ENCODE measurements at places on chromosomes 3 and 15.

DNA sequence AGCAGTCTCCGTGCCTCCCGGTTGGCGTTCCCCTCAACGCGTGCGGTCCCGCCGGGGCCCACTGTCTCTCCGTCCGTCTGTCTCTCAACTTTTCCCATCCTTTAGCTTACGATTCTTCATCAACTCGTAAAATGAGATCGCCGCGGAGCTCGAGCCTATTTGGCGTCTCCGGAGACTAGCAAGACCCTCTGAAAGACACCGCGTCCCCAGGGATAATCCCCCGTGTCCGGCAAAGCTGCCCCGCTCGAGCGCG is 3.4 kb downstream of the GATA2 start:
- DNase-seq: no peak

- no peak for DNase-seq
Measured at GRCh38 chr15:67501836-67502461, 19.0 kb upstream of the C15orf61 start.

DNA sequence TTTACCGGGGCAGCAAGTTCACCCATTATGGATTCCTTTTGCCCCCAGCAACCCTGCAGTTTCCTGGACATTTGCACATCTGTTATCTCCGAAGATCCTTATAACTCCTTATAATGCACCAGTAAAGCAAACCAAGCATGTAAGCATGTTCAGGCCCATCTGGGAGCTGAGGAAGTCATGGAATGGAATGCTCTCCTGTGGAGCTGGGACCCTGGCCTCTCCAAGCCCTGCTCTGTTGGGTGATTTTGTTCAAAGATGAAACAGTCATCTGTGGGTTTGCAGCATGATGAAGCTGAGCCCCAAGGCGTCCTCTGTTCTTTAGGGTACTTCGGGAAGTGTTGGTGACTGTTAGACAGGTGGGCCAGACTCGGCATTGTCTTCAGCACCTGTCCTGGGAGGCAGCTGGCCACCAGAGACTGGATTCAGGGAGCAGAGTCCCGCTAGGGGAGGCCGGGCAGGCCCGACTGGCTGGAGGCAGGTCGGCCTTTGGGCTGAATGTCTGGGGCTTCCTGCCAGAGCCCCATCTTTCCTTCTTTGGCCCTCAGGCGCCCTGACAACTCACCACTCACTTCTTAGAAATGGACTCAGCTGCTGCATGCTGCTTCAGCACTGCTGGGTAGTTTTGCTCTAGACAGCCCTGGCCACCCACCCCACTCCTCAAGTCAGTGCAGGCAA is 3.9 kb downstream of the DNAH1 start:
- no peak for DNase-seq

DNA sequence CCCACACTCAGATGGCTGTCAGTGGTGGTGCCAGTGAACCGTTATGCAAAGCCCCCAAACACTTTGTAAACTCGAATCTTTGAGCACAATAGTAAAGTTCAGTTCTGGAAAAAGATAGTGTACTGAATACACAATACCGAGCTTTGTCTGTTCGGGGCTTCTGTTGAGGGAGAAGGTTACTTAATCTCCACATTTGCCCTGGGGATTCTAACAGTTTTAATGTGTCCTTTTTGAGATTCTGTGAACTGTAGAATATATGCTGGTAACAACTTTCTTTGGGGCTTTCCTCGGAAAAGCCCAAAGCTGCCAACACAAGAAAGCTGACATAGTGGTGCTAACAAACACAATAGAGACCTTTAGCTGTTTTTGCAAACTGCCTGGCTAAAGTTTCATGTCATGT is 686.5 kb downstream of the ROBO1 start:
- DNase-seq: no peak

- no peak for DNase-seq
Measured at GRCh38 chr15:96720251-96720650, 389.8 kb downstream of the NR2F2 start.

- no peak for DNase-seq
Measured at GRCh38 chr15:69311319-69311721, 12.6 kb downstream of the PAQR5 start.

Data from CD4-positive, alpha-beta T cell treated with Interleukin-2 at 100 ng/mL for 4 hours (primary cell).